ENCODE measurements at places on chromosomes 1 and 21.

DNA sequence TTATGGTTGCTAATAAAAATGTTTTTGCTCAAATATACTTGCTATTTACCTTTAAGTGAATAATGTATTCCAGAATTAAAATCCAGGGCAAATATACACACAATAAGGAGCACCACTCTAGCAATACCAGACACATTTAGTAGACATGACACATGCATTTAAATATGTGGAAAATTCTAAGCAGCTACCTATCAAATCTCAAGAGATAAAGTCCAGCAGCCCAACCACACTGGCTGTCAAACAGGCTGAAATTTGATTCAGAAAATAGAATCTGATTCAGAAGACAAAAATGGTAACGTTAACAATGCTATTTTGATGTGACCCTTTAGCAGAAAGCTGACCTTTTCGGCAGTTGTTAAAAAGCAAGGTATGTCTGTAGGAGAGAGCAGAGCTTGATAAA lies 42.3 kb downstream of the PLEKHO1 start:
- DNase-seq: no peak

- DNase-seq: no peak
Measured at GRCh38 chr1:246448373-246448772, 58.7 kb downstream of the SMYD3 start.

GRCh38 chr1:95475686-95476457 lies 241.9 kb downstream of the RWDD3 start:
- no peak for DNase-seq

GRCh38 chr1:18526436-18527275 lies 45.9 kb downstream of the KLHDC7A start:
- DNase-seq: no peak

- DNase-seq: no peak
Measured at GRCh38 chr1:51564124-51564523, 45.1 kb upstream of the EPS15 start.

- DNase-seq: no peak
Measured at GRCh38 chr1:109721042-109721441, 9.0 kb downstream of the GSTM5 start.

DNA sequence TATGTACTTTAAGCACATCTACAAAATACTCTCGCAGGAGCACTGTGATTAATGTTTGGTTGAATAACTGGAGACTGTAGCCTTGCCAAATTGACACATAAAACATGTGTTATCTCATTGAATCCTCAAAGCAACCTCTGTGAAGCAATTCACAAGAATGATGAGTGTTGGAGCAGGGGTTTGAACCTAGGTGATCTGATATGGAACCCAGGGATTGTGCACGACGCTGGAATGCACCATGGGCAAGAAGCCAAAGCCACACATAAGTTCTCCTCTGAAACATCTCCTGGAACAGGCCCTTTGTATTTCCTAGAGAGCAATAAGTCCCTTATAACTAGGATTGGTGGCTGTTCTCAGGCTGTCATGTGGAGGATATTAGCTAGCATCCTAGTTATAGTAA lies 124.6 kb upstream of the IVNS1ABP start:
- no peak for DNase-seq

GRCh38 chr1:232650418-232650817 lies 20.5 kb upstream of the SIPA1L2 start:
- DNase-seq: no peak

DNA sequence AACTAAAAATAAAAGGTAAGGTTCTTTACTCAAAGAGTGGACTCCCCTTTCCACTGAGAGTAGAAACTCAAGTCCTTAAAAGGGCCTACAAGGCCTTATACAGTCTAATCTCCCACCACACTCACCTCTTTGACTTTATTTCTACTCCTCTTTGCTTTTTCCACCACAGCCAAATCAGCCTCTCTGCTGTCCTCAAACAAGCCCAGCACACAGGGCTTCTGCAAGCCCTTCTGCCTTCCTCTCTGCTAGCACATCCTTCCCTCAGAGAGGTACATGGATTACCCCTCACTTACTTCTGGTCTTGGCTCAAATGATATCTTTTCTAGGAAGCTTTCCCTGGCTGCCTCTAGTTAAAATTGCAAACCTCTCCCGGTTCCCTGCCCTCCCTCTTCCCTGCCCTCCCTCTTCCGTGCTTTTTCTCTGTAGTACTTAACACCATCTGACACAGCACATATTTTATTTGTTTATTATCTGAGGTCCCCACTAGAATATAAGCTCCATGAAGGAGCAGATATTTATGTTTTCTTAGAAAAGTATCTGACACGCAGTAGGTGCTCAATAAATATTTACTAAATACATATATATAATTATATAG lies 1.7 kb downstream of the LYST start:
- no peak for DNase-seq

Data from activated CD4-positive, CD25-positive, alpha-beta regulatory T cell treated with anti-CD3 and anti-CD28 coated beads, Interleukin-2, amount 50 U/mL, for 16 hours (primary cell).